ENCODE measurements at places on chromosomes 11 and 22. TPM values are rescaled to one million over a fixed set of nuclear protein-coding genes. Genes with fewer than 3 reads are reported as not detected.

GRCh38 chr11:126355926-126356897, 726 bp downstream of the ST3GAL4 start:
- peak overlapping the region; percentile 74 for H3K4me3 ChIP-seq
- H3K27ac ChIP-seq = peak overlapping the region; percentile 77
- H3K4me1 ChIP-seq = peaks cover 10% of the 10 kb centered on the region
- H3K27me3 ChIP-seq = no peaks in the 10 kb centered on the region
- peak; percentile 60 for DNase-seq

- peak; percentile 4 for DNase-seq
- H3K27ac ChIP-seq = no peak overlapping the region
- no peaks in the 10 kb centered on the region for H3K36me3 ChIP-seq
- H3K27me3 ChIP-seq = no peaks in the 10 kb centered on the region
- no peaks in the 10 kb centered on the region for H3K4me1 ChIP-seq
- H3K4me3 ChIP-seq = no peak overlapping the region
Observed at GRCh38 chr11:45652781-45653180, 12.6 kb downstream of the CHST1 start.

- H3K4me3 ChIP-seq = no peak overlapping the region
- H3K27ac ChIP-seq = no peak overlapping the region
- DNase-seq = peak; percentile 47
- H3K4me1 ChIP-seq = no peaks in the 10 kb centered on the region
Observed at GRCh38 chr11:108754901-108755625, 90.2 kb downstream of the DDX10 start.

- H3K36me3 ChIP-seq = peaks cover 6% of the 10 kb centered on the region
- DNase-seq = no peak
- H3K27me3 ChIP-seq = no peaks in the 10 kb centered on the region
- no peak overlapping the region for H3K4me3 ChIP-seq
- H3K27ac ChIP-seq = no peak overlapping the region
- H3K4me1 ChIP-seq = peaks cover 5% of the 10 kb centered on the region
Observed at GRCh38 chr11:12949453-12949852, 59.7 kb upstream of the RASSF10 start.

DNA sequence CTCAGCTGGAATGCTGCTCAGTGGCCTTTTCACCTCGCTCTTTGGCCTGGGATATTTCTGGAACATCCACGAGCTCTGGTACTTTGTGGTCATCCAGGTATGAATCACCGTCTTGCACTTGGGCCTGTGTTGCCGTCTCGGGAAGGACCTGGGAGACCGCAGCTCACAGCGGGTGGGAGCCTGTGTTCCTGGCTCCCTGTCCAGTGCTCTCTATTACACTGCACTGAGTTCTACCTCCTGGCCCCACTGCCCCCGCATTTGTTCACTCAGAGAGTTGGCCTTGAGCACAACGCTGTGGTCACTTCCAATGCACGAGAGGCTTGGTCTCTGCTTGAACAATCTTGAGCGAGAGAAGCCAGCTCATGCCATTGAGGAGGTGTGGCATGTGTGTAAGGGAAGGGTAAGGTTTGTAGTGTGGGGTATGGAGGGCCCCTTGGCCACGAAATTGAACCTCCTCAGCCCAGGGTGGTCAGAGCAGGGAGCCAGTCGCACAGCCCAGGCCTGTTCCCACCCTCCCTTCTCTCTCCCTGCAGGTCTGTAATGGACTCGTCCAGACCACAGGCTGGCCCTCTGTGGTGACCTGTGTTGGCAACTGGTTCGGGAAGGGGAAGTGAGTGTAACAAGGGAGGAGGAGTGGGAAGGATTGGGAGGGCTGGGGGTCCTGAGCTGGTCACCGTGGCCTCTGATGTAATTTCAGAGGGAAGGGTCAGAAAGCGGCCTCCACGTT, 16.2 kb downstream of the SLC37A2 start:
- no peak overlapping the region for H3K27ac ChIP-seq
- H3K4me1 ChIP-seq = no peaks in the 10 kb centered on the region
- no peaks in the 10 kb centered on the region for H3K27me3 ChIP-seq
- no peak overlapping the region for H3K4me3 ChIP-seq

Gene CALCA
- total RNA-seq = not detected

- H3K36me3 ChIP-seq = no peaks in the 10 kb centered on the region
- no peak overlapping the region for H3K27ac ChIP-seq
- no peak overlapping the region for H3K4me3 ChIP-seq
- H3K4me1 ChIP-seq = no peaks in the 10 kb centered on the region
- no peaks in the 10 kb centered on the region for H3K27me3 ChIP-seq
Observed at GRCh38 chr22:39277142-39277607, 32.4 kb upstream of the PDGFB start.

DNA sequence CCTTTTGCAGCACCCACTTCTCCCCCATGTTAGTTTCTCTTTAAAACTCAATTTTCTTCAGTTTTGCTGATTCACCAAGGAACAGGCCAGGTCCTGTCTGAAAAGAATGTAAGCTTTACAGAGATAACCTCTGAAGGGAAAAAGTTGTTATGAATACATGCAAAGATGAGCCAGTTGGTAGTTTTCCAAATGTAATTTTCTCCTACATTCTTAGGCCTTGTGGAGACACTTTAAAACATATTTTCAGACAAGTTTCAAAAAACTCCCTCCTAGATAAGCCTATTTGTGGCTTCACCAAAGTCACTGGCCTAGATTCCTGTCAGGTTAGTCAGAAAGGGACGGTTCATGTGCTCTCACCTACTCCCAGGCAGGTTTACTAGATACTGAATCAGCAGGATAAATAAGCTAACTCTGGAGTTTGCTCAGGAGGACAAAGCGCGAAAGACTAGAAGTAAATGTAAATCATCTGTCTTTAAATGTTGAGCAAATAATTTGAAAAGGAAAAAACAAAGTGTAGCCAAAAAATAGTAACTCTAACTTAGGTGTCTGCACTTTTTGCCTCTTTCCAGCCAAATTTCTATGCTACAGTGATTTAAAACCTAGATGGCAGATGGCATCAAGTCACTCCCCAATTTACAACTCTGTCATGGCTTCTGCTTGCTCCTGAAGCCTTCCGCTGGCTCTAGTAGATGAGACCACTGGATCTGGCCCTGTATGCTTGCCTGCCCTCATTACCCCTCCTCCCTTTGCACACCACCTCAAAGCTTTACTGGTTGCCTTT, 4.9 kb upstream of the ATP6V1E1 start:
- peak overlapping the region; percentile 67 for H3K27ac ChIP-seq
- peaks cover 14% of the 10 kb centered on the region for H3K4me1 ChIP-seq

DNA sequence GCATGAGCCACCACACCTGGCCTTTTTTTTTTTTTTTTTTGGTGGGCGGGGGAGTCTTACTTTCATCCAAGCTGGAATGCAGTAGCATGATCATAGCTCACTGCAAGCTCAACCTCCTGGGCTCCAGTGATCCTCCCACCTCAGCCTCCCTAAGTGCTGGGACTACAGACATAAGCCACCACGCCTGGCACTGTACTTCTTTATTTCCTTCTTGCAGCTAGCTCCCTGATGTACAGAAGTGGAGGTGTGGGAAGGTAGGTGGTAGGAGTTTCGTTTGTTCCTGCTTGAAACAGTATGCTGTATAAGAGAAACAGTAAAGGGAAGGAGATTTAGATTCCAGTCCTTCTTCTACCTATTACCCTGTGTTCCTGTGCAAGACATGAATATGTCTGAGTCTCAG, 72.1 kb downstream of the WNT11 start:
- DNase-seq = no peak
- no peak overlapping the region for H3K4me3 ChIP-seq
- H3K27me3 ChIP-seq = no peaks in the 10 kb centered on the region
- H3K36me3 ChIP-seq = no peaks in the 10 kb centered on the region
- H3K27ac ChIP-seq = no peak overlapping the region

GRCh38 chr11:102138670-102139069, 28.4 kb downstream of the YAP1 start:
- H3K36me3 ChIP-seq = no peaks in the 10 kb centered on the region
- H3K27ac ChIP-seq = no peak overlapping the region
- H3K4me1 ChIP-seq = peaks cover 3% of the 10 kb centered on the region
- DNase-seq = no peak
- no peaks in the 10 kb centered on the region for H3K27me3 ChIP-seq
- H3K4me3 ChIP-seq = no peak overlapping the region

DNA sequence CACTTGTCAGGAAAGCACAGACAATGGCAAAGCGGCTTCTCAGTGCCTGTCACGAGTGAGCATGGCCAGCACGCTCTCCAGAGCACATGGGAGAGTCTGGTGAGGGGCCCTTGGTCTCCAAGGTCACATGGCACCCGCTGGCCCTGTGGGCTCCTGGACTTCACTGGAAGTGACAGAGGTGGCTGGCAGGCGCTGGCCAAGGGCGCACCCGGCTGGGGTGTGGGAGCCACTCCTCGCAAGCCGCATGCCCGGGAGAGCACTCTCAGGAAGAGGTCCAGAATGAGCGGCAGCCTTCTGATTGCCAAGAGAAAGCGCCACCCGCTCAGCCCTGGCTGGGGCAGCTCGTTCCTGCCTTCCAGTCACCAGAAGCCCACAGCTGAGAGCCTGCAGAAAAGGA, 17.1 kb upstream of the MOB2 start:
- no peak overlapping the region for H3K27ac ChIP-seq
- no peaks in the 10 kb centered on the region for H3K4me1 ChIP-seq

DNA sequence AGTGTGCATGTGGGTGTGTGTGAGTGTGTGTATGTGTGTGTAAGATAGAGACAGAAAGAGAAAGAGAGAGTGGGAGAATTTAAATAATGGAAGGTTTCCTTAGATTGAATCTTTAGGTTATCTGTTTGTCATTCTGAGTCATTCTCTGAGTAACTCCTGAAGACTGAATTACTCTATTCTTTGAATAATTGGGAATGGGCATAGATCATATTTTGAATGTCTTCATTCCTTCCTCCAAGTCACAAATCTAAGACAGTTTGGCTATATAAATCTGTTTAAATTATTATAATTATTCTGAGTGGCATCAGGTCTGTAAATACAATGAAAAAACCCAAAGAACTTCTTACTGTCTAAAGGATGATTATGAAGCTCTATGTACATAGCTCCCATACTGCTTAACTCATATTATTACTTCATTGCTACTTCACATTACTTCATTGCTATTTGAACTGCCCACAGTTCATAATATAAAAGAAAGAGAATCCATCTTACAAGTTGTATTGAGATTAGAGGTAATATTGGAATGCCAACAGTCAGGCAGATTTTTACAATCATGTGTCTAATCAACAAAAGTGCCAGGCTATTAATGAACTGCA, 346.6 kb upstream of the CCDC179 start:
- no peak overlapping the region for H3K4me3 ChIP-seq
- H3K36me3 ChIP-seq = no peaks in the 10 kb centered on the region
- H3K27ac ChIP-seq = no peak overlapping the region
- no peaks in the 10 kb centered on the region for H3K4me1 ChIP-seq

DNA sequence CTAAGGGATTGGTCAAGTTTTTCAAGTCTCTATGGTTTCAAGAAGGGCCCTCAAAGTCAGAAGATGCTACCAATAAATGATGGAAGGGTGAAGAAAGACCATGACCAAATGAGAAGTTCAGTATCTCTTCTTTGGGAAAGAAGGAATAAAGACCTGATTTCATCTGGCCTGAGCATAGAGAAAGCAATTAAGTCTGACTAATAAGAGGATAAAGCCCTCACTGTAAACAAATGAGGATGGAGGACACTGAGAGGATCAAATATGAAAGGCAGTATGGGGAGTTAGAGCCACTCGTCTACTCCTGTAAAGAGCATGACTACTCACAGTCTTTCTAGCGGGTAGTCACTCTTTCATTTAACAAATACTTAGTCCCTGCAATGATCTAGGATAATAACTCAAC, 44.6 kb downstream of the FAM168A start:
- H3K27me3 ChIP-seq = no peaks in the 10 kb centered on the region
- H3K4me1 ChIP-seq = peaks cover 5% of the 10 kb centered on the region
- no peaks in the 10 kb centered on the region for H3K36me3 ChIP-seq
- H3K4me3 ChIP-seq = no peak overlapping the region

- H3K27me3 ChIP-seq = no peaks in the 10 kb centered on the region
- H3K36me3 ChIP-seq = no peaks in the 10 kb centered on the region
- H3K4me1 ChIP-seq = no peaks in the 10 kb centered on the region
- no peak overlapping the region for H3K27ac ChIP-seq
Observed at GRCh38 chr11:11016068-11016467, 158.2 kb upstream of the ZBED5 start.

Gene CELSR1
- total RNA-seq = 49.9 TPM

Data from kidney (tissue), 22 donors.